ENCODE measurements at places on chromosomes 2 and 18.

- DNase-seq, result no peak
These were observed 132.6 kb downstream of the MAP2 start for GRCh38 chr2:209556354-209556961.

DNA sequence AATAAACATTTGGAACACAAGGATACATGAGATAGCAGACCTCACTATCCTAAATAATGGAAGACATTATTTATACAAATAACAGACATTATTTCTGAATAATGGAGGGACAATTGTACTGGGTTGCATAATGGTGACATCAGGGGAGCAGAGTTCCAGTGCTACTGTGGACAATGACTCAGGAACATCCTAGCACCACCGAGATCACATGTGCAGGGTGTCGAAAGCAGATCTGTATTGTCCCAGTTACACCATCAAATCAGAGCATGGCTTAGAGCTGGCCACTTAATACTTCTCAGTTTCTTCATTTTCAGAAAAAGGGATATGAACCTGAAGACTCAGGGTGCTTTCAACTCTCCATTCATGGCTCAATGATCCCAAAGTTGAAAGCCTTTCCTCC, 249.1 kb upstream of the RBMS1 start:
- DNase-seq, result no peak

GRCh38 chr2:232141591-232141990, 180.1 kb downstream of the DIS3L2 start:
- DNase-seq, result no peak

GRCh38 chr18:67010919-67011318, 407.0 kb upstream of the CDH19 start:
- no peak for DNase-seq

DNA sequence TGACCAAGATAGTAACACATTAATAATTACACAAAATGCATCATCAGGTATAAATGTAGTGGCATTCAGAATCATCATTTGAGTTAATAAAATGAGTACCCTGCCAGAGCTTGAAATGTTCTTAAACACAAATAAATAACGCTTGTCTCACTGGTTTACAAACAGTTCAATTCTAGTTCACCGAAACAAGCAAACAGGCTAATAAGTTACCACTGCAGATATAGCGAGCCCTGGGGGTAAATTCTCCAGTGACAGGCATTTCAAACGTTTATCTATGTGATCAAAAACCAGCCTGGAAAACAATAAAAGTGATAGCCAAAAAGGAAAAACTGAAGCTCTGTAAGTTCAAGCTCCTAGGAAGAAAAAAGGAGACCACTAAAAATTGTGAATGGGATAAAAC, 152.6 kb downstream of the THADA start:
- no peak for DNase-seq

DNA sequence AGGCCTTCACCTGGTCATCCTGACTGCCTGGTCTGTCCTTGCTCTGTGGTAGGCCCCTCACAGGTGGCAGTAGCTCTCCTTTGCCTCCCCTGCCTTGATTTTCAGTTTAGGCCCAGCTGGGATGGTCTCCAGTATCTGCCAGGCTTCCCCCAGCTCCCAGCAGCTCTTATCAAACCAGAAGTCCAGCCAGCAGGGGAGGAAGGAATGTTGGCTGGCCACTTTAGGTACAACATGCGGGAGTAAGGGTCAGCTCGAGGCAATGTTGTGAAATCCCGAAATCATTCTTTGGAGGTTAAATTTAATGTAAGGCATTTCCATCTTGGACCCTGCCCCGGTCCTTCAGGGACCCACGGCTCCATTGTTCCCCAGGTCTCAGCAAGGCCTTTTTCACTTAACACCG, 16.8 kb downstream of the ATP6V1C2 start:
- no peak for DNase-seq

DNA sequence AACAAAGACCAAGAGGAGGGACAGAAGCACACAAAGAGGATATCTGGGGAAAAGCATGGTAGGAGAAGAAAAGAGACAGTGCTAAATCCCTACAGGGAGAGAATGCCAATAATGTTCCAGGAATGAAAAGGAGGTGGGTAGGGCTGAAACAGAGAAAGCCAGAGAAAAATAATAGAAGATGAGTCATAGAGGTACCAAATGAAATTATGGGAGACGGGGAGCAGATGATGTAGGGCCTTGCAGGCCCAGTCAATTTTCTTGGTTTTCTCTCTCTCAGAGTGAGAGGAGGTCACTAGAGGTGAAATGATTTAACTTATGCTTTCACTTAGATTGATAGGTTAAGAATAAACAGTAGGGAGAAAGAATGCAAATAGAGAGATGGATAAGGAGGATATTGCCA, 61.5 kb downstream of the RPRM start:
- DNase-seq, result no peak

- no peak for DNase-seq
These were observed 70.9 kb downstream of the ODC1 start for GRCh38 chr2:10377052-10377746.

DNA sequence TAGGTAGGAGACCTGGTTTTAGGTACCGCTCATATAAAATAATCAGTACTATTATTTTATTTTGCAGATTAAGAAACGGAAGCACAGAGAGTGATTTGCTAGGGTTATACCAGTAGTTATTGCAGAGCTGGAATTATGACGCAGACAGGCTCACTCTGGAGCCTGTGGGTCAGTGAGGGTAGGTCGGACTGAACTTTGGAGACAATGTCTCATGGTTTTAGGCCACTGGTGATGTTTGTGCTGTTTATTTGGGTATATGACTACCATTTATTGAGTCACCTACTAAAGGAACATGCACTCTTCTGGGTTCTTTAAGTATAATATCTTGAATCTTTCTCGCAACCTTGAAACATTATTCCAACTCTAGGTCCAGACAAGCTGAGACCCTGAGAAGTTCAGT, 33.5 kb upstream of the IL1R1 start:
- DNase-seq, result no peak

DNA sequence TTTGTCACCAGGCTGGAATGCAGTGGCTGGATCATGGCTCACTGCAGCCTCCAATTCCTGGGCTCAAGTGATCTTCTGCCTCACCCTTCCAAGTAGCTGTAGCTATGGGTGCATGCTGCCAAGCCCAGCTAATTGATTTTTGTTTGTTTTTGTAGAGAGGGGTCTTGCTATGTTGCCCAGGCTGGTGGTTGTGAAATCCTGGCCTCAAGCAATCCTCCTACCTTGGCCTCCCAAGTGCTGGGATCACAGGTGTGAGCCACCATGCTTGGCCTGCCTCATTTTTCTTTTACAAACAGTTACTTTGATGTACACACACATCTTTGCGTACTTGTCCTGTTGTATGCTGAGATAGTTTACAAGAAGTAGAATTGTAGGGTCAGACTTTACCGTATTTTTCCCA, 13.1 kb upstream of the ANKRD12 start:
- DNase-seq, result no peak

DNA sequence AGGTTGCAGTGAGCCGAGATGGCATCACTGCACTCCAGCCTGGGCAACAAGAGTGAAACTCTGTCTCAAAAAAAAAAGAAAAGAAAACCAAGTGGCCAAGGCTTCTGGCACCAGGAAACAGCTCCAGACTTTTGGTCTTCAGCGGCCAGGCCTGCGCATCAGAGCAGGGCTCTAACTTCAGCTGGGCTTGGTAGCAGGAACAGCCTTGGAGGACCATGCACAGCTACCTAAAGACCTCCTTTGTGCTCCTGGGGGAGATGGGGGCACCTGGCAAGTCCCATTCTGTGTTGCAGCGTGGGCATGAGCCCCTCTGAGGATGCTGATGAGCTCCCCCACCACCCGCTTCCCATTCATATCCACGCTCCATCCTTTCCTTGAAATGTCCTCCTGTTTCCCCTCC, 56.4 kb upstream of the SEMA4C start:
- no peak for DNase-seq

DNA sequence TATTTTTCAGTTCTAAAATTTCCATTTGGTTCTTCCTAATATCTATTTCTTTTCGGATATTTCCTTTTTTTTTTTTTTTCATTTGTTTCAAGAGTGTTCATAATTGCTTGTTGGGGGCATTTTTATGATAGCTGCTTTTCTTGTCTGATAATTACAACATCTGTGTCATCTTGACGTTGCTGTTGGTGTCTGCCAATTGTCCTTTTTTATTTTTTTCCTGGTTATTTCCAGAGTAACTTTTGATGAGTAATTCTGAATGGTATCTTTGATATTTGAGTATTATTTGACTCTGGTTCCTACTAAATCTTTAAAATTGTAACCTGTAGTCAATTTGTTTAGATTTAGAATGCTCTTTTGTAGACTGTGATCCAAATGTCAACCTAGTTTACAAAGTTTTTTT, 51.3 kb upstream of the CHRNA1 start:
- no peak for DNase-seq

DNA sequence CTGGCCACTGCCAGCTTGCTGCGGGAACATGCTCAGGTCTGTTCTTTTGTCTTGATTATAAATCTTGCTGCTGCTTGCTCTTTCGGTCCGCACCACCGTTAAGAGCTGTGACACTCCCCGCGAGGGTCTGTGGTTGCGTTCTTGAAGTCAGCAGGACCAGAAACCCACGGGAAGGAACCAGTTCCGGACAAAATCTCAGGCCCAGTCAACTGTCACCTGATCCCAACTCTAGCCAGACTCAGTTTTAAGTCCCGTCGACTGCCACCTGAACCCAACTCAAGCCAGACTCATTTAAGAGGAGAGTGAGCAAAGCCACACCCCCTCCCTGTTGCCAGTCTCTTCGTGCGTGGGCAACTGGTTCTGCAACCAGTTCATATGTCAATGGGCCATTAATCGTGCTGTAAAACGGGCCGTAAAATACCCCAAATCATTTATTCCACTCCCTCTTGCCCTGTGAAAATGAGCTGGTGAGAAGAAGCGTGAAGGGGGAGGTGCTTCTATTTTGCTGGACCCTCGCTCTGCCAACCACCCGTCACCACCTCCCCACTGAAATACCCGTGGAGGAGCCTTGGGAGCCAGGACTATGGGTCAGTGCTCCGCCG, 224.3 kb downstream of the NDUFA10 start:
- DNase-seq, result no peak

DNA sequence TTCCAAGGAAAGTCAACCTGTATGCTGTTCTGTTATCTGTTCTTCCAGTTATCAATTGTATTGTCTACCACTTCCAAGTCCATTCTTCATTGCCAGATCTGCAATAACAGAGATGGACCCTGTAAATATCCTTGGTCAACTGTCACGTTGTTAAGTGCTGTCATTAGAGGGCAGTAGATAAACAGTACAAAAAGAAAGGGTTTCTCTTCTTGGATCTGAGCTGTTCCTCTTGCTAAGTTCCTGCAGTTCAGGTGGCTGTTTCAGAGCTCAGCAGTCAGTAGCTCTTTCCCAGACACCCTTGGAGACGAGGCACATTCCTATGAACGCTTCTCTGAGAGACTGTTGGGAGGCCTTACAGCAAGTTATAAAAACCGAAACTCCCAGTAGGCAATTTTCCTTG, 957.1 kb upstream of the CHAC2 start:
- DNase-seq, result no peak

DNA sequence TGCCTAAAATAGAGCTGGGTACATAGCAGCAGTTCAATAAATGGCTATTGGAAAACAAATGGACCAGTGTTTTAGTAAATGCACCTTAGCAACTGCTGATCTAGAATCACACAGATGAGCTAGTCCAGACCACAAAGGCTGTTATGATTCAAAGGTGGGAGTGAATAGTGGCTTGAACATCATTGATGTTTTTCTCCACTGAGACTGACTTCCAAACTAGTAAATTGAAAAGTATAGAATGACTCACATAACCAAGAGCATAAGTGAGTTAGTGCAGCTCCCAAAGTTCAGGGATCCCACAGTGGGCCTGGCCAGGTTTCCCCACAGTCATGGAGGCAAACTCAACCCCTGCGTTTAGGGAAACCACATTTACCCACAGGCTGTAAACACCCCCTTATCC, 106.7 kb upstream of the YPEL5 start:
- no peak for DNase-seq

DNA sequence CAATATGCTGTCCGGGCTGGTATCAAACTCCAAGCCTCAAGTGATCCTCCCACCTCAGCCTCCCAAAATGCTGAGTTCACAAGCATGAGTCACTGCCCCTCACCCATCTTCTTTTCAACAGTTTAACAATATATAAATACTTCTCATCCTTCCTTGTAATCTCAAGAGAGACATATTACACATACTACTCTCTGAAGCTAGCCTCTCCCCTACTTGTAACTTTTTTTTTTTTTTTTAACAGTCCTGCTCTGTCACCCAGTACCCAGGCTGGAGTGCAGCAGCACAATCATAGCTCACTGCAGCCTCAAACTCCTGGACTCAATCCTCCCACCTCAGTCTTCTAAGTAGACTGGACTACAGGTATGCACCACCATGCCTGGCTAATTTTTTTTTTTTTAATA, 5.7 kb downstream of the GFPT1 start:
- no peak for DNase-seq

Measured in effector memory CD8-positive, alpha-beta T cell (primary cell).